M059J (cell line): ENCODE measurements at places on chromosomes 5 and 9. TPM values are rescaled to one million over a fixed set of nuclear protein-coding genes. Genes with fewer than 3 reads are reported as not detected.

ITGA1 gene
- total RNA-seq = 34.2 and 36.6 TPM in 2 replicates

LEAP2 gene
- 0.25 TPM in 1 of 2 replicates, not detected in the other for total RNA-seq

CD180 gene
- 0.05 and 0.07 TPM in 2 replicates for total RNA-seq

DNA sequence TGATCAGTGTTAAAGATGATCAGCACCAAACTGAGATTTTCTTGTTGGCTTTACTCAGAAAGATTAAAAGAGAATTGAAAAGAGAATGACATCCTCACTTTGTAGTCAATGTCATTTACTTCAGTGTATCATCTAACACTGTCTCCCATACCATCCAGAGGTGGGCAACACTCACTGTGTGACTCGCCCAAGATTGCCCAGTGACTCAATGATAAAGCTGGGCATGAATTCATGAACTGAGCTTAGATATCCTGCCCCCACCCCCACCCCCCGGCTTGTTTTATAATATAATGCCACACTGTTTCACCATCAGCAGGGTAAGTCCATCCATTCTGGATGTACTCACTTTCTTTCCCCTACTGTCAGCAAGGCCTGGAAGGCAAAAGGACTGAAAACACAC, 242.2 kb downstream of the FAM114A2 start:
- peak; percentile 57 for DNase-seq

DNA sequence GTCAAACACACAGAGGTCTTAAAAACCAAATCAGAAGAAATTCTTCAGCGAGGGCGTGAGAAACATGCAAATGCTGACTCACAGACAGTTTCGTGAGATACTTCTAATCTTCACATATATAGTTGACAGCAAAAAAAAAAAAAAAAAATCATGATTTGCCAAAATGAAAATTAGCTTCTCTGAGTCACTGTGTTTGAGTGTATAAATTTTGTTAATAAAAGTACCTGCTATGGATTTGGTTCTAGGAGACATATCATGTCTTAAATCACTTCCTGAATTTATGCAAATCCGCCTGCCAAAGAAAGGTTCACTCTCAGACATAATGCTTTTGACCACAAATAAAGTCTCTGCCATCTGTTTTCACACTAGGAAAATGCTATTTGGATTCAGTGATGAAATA, 114.3 kb downstream of the SLC1A3 start:
- DNase-seq = no peak

- no peak for DNase-seq
Measured at GRCh38 chr5:140821375-140822280, at the start of gene PCDHA5. Gene PCDHA5, plus strand, starts transcription at chr5:140821613.

- peak; percentile 58 for DNase-seq
Measured at GRCh38 chr5:41748631-41749030, 121.6 kb downstream of the OXCT1 start.

GALNT12 gene
- total RNA-seq = 0.76 and 0.81 TPM in 2 replicates

DNA sequence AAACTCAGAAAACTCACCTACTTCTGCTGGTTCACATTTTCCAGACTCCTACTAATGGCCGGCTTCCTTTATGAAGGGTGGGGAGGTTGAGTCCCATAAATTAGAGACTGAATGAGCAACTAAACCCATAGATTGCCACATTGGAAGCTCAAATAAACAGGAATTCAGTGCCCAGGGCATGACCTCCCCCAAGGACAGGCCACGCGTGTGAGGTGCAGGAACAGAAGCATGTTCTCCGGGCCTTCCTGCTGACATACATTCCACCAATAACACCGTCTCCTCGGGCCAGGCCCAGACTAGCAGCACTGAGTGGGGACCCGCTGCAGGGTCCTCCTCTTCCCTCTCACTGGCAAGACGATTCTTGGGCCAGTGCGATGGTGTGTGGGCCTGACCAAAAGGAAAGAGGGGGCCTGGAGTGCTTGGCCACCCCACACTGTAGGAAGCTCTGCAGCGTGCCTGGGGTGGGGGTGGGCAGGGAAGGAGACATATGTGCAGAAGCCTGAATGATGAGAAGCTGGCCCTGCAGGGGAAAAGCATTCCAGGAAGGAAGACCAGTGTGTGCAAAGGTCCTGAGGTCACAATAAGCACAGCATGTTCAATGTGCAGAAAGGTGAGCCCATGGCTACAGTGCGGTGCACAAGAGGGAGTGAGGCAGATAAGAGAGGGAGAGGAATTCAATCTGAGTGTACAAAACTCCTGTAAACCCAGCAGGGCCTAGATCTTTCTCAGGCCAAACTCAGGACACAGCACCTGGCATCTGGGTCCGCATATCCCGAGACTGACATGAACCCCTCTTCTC, 12.0 kb downstream of the PTGES start:
- DNase-seq = no peak

DNA sequence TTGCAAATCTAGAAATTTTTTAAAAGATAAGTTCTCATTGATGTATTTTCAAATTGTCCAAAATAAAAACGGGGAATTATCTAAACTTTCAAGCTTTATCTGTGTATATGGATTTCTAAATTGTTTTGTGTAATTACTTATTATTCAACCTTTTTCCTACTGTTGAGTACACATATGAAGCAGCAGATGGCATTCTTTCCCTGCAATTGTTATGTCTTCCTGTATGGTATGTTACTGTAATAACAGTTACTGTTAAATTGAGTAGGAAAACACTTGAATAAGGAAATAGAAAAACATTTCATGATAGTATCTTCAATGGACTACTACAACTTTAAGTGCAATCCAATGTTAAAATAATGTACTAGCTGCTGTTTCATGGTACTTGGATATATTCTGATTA, 124.8 kb downstream of the RANBP17 start:
- no peak for DNase-seq

BAAT gene
- not detected in 2 replicates for total RNA-seq

F2RL2 gene
- total RNA-seq = 4.9 and 5.2 TPM in 2 replicates

GRCh38 chr5:127772531-127772930, 69.3 kb downstream of the CCDC192 start:
- DNase-seq = no peak

DNA sequence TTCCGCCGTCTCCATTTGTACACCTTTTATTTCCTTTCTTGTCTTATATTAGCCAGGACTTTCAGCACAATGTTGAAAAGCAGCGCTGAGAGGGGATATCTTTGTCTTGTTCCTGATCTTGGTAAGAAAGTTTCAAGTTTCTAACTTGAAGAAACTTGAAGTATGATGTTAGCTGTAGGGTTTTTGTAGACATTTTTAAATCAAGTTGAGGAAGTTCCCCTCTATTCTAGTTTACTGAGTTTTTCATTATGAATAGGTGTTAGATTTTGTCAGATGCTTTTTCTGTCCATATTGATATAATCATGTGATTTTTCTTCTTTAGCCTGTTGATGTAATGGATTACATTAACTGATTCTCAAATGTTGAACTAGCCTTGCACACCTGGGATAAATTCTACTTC, 425.7 kb downstream of the PIK3R1 start:
- DNase-seq = no peak

AFAP1L1 gene
- 6.5 and 9.1 TPM in 2 replicates for total RNA-seq

- DNase-seq = peak; percentile 93
Measured at GRCh38 chr9:79013715-79014610, 557.8 kb upstream of the TLE4 start.

- no peak for DNase-seq
Measured at GRCh38 chr9:89740722-89741121, 135.9 kb downstream of the GADD45G start.

DNA sequence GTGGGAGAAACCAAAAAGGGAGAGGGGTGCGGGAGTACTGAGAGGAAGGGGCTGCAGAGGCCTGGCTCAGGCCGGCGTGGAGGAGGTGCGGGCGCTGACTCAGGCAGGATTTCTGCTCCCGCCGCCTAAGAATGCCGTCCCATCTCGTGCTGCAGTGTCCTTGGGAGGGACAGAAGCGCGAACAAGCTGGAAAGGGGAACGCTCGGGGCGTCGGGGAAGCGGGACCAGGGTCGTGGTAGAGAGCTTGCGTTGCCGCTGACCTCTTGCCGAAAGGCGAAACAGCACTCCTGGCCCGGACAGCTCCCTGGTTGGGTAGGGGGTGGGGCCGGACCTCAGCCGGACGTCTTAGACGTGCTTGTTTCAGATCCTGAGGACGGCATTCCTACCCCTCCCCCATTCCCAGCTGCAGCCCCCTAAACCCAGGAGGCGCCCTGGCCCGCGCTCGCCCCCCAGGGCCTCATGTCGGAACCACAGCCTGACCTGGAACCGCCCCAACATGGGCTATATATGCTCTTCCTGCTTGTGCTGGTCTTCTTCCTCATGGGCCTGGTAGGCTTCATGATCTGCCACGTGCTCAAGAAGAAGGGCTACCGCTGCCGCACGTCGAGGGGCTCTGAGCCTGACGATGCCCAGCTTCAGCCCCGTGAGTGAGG, 1.1 kb downstream of the RELL2 start:
- no peak for DNase-seq

FGF1 gene
- 2.4 and 4.1 TPM in 2 replicates for total RNA-seq

GRCh38 chr9:121736934-121737462, 85.6 kb downstream of the DAB2IP start:
- DNase-seq = no peak

DNA sequence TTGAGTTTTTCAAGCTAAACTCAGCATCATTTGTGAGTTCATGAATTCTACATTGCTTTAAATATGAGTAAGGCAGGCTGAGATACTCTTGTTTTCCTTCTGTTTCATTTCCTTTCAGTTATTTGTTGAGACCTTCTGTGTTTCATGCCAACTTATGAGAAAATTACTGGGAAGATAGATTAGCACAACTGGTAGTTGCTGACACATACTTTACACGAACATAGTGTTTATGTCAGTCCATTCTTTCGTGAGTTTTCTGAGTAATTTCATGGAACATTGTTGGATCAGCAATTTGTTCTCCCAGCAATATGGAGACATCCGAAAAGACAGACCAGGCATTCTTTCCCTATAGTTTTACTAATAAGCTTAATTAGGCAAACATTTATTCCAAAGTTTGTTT, 102.0 kb upstream of the SMC5 start:
- DNase-seq = peak; percentile 66

DPYSL3 gene
- total RNA-seq = 70.7 and 88.2 TPM in 2 replicates

GRCh38 chr5:109630093-109630492, 59.6 kb upstream of the MAN2A1 start:
- DNase-seq = no peak

- DNase-seq = no peak
Measured at GRCh38 chr5:150431048-150431447, 18.3 kb upstream of the CD74 start.

GRCh38 chr9:133712221-133713100, 25.7 kb downstream of the SARDH start:
- DNase-seq = no peak

CCDC180 gene
- total RNA-seq = 0.47 and 0.59 TPM in 2 replicates

DNA sequence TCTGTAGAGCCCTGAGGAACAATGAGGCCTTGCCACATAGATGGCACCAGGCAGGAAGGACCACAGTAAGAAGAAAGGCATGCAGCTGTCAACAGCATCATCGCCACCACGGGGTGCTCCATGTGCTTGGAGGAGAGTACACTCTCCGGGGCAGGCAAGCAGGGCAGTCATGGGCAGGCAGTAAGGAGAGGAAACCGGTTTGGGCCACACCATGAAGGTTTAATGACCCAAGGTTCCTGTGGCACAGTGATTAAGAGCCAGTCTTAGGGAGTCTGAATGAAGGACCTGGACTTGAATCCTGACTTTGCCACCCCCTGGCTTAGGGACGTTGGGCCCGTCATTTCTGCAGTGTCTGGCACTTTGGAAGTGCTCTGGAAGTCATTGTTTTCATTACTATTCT, 80.6 kb upstream of the ZBTB43 start:
- peak; percentile 61 for DNase-seq

DNA sequence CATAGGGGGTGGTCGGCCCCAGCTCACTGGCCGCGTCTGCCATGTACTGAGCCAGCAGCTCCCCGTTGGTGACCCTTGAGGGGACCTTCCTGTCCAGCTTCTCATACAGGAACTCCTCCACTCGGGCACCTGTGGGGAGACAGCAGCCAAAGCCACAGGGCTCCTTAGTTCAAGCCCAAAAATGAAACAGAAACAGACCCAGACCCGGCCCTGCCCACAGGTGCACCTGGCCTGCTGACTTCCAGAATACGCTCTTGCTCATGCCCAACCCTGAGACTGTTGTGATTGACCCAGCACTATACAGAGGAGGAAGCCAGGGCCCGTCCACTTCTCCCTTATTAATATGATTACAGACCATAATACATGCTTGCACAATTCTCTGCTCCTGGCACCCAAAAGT, 7.0 kb downstream of the SH3GLB2 start:
- DNase-seq = no peak

- no peak for DNase-seq
Measured at GRCh38 chr5:113742639-113743038, 229.1 kb downstream of the YTHDC2 start.

DNA sequence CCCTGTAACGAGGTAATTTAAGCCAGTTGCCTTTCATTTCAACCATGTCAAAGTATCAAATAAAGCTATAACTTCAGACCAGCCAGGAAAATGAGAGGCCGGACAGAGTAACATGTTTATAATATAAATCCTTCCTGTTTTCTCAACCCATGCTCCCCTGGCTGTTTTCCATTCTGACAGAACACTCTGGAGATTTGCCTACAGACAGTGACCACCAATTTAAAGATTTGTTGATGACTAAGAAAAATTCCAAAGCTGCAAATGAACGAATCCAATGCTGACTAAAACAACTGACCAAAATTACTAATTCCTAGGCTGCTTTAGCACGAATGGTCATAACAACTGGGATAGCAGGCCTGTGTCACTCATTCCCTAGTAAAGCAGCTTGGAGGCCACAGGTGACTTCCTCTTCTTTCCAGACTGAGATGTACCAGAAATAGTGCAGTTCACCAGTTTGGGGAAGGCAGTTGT, 141.4 kb downstream of the AOPEP start:
- peak; percentile 99 for DNase-seq

- peak; percentile 58 for DNase-seq
Measured at GRCh38 chr5:168291342-168291963, at the start of gene WWC1. Gene WWC1, plus strand, starts transcription at chr5:168291645. Its CDS starts 508 bp downstream, at chr5:168292153.

GRCh38 chr9:110131499-110131898, 76.5 kb downstream of the C9orf152 start:
- peak; percentile 87 for DNase-seq

DNA sequence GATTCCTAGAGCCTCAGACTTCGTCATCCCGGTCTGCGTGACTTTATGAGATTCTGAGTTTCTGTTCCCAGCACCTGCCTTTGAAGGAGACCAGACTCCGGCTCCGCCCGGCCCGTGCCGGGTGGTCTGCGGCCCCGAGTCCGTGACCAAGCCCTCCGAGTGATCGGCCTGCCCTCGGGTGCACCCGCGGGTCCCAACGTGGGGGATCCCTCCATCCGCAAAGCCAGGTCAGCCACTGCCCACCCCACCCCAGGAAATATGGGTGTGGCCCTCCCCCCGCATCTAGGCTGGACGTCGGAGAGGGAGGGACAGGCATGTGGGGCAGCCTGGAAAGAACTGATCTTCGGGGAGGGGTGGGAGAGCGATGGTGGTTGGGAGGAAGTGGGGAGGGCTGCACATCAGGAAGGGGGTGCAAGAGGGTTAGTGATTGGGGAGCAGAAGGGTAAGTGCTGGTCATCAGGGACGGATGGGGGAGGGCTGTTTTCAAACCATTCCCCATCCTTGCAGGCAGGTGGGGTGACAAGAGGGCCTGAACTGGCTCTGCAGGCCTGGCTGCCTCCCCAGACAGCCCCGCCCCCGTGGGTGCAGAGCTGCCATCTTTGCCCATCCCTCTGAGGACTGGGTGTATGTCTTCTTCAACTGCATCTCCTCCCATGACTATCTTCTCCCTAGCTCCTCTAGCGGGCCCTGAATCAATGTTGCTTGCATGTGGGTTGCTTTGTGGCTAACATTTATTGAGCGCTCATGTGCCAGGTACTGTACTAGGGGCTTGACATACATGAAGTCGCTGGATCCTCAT, 747 bp downstream of the LRSAM1 start:
- DNase-seq = peak; percentile 72
